ENCODE measurements at places on chromosomes 13 and 19.
A peak's percentile ranks its signal among the peaks of the same experiment; 100 is the strongest.

DNA sequence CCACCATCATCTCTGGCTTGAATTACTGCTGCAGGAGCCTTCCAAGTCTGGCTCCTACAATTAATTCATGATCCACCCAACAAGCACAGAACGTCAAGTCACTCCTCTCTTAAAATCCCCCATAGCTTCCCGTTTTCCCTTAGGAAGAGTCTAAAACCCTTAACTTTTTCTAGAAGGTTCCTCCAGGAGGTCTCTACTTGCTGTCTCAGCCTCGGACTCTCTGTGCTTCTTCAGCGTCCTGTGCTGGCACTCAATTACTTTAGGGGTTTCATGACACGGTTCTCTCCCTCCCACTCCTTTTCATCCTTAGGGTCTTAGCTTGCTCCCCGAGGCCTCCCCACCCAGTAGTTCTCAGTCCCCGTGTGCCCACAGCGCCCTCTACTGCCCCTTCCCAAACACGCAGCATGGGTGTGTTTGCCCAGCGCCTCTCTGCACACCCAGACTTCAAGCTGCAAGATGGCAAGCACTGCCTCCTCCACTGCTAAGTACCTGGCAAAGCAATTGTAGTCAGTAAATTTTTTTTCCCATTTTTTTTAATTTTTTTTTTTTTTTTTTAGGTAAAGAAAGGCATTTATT lies 25.8 kb upstream of the MAP3K10 start:
- DNase-seq: peak; percentile 19

GRCh38 chr19:31223740-31224534 lies 125.3 kb downstream of the TSHZ3 start:
- no peak for DNase-seq

GRCh38 chr13:39820606-39821005 lies 165.1 kb downstream of the COG6 start:
- no peak for DNase-seq

GRCh38 chr19:48169578-48169938 lies 586 bp downstream of the LIG1 start:
- peak; percentile 80 for DNase-seq

DNA sequence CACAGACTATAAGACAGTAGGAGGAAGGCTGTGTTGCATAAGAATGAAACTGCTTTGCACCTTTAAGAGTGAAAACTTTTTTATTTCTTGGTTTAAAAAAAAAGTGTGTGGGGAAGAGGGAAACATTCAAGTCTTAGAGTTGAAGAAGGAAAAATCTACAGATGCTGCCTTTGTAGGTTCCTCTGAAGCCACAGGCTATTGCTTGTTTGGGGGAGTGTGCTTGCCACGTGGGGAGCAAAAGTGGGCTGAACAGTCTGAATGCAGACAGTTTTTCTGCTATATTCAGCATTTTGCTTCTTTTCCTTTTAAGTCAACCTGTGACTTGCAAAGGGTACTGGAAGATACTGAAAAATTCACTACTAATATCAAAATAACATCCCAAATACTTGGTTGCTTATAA lies 36.9 kb downstream of the EFNB2 start:
- no peak for DNase-seq

- no peak for DNase-seq
These were observed 16.8 kb downstream of the TEX29 start for GRCh38 chr13:111337206-111337605.

- no peak for DNase-seq
These were observed 1.5 kb upstream of the MYADM start for GRCh38 chr19:53865918-53866864.

GRCh38 chr13:92303428-92303827 lies 905.0 kb downstream of the GPC5 start:
- DNase-seq: no peak

DNA sequence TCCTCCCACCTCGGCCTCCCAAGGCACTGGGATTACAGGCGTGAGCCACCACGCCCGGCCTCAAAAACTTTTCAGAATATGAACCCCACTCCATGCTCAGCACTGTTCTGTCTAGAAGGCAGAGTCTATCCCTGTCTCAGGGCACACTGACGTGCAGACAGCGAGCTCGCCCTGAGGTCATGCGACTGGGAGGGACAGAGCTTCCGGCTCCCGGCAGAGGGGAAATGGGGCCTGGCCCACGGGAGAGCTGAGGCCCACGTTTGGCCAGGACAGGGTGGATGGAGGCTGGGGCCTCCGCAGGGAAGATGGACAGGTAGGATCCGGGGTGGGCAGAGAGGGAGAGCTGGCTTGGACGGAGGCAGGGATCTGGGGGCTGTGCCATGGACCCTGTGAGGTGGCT lies 2.8 kb upstream of the AZU1 start:
- DNase-seq: no peak

DNA sequence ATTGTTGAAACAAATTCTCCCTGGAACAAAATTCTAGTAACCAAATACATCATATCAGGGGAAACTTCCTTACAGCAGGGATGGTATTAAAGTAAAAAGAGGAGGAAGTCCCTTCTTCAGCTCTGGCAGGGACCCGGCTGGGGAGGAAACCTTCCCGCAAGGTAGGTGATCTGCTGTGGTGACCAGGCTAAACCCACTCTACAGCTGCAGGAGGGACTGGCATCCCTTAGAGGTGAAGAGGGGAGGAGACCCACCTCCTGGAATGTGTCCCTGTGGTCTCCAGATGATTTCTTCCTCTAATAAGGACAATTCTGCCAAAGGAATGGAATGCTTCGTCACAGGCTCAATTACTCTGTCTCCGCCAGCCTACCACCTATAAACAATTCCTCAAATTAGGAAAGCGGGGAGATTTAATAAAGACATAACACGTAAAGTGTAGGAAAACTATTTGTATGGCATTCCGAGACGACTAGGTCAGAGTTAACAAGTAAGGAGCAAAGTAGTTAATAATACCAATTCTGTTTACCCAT lies 637 bp upstream of the PDS5B start:
- DNase-seq: no peak

DNA sequence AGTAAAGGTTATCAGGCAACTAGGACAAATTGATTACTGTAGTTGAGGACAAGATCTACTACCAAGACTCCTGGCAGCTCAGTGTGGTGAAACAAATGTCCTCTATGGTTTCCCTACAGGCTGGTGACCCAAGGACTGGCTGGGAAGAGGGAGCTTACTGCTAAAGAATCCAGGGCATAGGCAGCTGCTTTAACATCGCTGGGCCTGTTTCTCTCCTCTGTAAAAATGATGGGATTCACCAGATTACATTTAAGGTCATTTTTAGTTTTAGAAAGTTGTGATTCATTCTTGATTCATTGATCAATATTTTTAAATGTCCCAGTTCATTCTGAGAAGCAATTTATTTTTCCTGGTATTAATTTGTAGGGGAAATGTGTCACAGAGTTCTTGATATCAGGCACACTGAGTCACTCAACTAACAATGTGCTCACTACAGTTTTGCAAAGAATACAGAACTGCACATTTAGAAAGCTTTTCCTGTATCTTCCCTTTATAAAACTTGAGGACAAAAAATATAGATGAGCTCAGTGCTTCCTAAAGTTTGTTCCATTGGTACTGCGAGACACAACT lies 19.6 kb upstream of the FAM124A start:
- no peak for DNase-seq
